ENCODE measurements at places on chromosomes 2 and 18. TPM values are rescaled to one million over a fixed set of nuclear protein-coding genes. Genes with fewer than 3 reads are reported as not detected.

DNA sequence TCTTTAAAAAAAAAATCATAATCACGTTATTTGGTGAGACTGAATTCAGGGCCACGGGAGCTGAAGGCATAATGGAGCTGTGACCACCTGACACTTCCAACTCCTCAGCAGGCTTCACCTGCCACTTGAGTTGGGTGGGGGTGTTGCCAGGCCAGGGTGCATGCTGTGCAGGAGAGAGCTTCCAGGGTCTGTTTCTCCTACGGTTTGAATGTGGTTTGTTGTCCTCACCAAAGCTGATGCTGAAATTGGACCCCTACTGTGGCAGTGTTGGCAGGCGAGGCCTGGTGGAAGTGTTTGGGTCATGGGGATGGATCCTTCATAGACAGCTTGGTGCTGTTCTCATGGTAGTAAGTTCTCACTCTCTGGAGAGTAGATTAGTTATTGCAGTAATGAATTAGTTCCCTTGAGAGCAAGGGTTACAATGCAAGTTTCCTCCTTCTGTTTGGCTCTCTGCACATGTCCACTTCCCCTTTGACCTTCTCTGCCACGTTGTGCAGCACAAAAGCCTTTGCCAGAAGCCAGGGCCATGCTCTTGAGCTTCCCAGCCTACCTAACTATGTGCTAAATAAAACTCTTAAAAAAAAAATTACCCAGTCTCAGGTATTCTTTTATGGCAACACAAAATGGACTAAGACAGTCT, 38.3 kb upstream of the ANKRD44 start:
- no peak for DNase-seq

- DNase-seq, result no peak
Measured at GRCh38 chr2:17736989-17737388, 16.6 kb downstream of the SMC6 start.

ARHGEF33 gene
- total RNA-seq, result 0.35 TPM

RBFA gene
- 31.7 TPM for total RNA-seq

NXPH2 gene
- not detected for total RNA-seq
